ENCODE measurements at places on chromosomes 3 and 15. TPM values are rescaled to one million over a fixed set of nuclear protein-coding genes. Genes with fewer than 3 reads are reported as not detected.

Gene CCR3
- total RNA-seq = not detected

DNA sequence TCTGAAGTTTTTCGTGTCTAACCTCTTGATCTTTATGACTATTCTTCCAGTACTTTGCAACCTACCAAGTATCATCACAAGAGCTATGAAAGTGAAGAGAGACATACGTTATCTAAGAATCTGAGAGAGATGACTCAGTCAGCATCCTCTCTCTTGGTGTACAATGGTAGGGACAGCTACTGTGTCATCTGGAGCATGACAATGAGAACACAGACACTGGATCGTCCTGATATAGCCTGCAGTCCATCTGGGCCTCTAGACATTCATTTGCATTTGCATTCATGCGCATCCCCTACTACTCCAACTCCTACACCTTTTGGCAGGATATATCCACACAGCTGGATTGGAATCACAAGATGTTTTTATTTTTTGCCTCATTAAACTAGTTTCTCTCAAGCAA lies 115.2 kb downstream of the PEX5L start:
- H3K36me3 ChIP-seq = no peaks in the 10 kb centered on the region
- DNase-seq = no peak
- H3K4me1 ChIP-seq = peaks cover 22% of the 10 kb centered on the region
- H3K4me3 ChIP-seq = no peak overlapping the region
- H3K27me3 ChIP-seq = no peaks in the 10 kb centered on the region

DNA sequence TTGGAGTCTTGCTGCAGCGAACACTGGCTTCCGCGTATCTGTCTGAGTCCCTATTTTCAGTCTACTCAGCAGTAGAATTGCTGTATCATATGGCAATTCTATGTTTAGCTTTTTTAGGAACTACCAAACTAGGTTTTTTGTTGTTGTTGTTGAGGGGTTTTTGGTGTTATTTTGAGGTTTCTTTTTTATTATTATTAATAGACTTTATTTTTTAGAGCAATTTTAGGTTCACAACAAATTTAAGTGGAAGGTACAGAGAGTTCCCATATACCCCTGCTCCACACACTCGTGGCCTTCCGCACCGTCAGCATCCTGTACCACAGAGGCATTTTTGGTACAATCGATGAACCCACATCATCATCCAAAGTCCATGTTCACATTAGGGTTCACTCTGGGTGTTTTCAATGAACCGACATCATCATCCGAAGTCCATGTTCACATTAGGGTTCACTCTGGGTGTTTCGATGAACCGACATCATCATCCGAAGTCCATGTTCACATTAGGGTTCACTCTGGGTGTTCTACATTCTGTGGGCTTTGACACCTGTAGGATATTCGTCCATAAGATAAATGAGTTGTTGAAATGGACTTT lies 67.9 kb downstream of the LMLN start:
- DNase-seq = no peak
- no peak overlapping the region for H3K4me3 ChIP-seq
- no peaks in the 10 kb centered on the region for H3K27me3 ChIP-seq
- H3K4me1 ChIP-seq = 0 out of 2 replicates have a peak, but pooled peaks cover 2% of the 10 kb centered on the region

- peaks cover 7% of the 10 kb centered on the region for H3K4me1 ChIP-seq
- H3K27ac ChIP-seq = no peak overlapping the region
- H3K36me3 ChIP-seq = no peaks in the 10 kb centered on the region
- peaks cover 68% of the 10 kb centered on the region for H3K27me3 ChIP-seq
- H3K4me3 ChIP-seq = no peak overlapping the region
Observed at GRCh38 chr15:45637552-45638033, 2.8 kb downstream of the SQOR start.

- H3K4me1 ChIP-seq = peaks cover 64% of the 10 kb centered on the region
- H3K36me3 ChIP-seq = no peaks in the 10 kb centered on the region
- H3K4me3 ChIP-seq = no peak overlapping the region
- no peak overlapping the region for H3K27ac ChIP-seq
- DNase-seq = no peak
Observed at GRCh38 chr3:169627073-169627472, 36.4 kb downstream of the MECOM start.

DNA sequence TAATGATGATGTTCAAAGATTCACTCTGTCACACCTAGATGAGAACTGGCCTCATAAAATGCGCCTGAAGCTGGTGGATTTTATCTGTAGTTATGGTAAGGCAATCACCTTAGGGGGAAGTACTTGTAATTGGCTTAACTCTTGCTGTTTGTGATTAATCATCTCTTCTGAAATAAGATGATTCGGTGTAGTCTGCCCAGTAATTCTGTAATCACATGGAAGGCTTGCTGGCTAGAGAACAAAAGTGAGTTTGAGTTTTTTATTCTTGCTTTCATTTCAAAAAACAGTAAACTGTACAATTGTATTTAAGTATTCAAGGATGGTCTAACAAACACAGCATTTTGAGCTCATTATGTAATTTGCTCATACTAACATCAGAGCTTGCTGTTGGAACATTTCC lies 72.1 kb downstream of the OTOL1 start:
- no peaks in the 10 kb centered on the region for H3K4me1 ChIP-seq
- no peak for DNase-seq
- H3K27me3 ChIP-seq = no peaks in the 10 kb centered on the region
- H3K36me3 ChIP-seq = no peaks in the 10 kb centered on the region
- H3K27ac ChIP-seq = no peak overlapping the region

DNA sequence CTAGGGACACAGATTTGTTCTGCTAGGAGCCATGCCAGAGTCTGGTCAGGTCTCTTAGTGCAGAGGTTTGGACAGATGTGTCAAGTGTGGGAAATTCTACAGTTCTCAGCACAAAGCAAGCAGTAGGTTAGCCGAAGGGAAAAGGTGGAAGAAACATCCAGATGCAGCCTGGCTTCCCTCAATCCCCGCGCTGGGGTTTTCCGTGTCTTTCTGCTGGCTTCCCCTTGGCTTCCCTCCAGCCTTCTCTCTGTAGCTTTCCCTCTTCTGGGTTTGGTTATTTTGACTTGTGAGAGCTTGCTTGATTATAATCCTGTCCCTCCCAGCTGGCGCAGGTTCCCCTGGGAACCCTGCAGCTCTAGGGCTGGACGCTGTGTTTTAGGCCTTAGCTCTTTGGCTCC lies 4.1 kb downstream of the TF start:
- DNase-seq = no peak
- no peaks in the 10 kb centered on the region for H3K36me3 ChIP-seq
- peaks cover 5% of the 10 kb centered on the region for H3K4me1 ChIP-seq
- peaks cover 27% of the 10 kb centered on the region for H3K27me3 ChIP-seq
- no peak overlapping the region for H3K4me3 ChIP-seq

GRCh38 chr15:75230016-75230343 lies 28.2 kb upstream of the GOLGA6C start:
- no peaks in the 10 kb centered on the region for H3K36me3 ChIP-seq
- H3K4me3 ChIP-seq = no peak overlapping the region
- H3K27me3 ChIP-seq = peaks cover 32% of the 10 kb centered on the region
- DNase-seq = no peak
- H3K4me1 ChIP-seq = peaks cover 11% of the 10 kb centered on the region

DNA sequence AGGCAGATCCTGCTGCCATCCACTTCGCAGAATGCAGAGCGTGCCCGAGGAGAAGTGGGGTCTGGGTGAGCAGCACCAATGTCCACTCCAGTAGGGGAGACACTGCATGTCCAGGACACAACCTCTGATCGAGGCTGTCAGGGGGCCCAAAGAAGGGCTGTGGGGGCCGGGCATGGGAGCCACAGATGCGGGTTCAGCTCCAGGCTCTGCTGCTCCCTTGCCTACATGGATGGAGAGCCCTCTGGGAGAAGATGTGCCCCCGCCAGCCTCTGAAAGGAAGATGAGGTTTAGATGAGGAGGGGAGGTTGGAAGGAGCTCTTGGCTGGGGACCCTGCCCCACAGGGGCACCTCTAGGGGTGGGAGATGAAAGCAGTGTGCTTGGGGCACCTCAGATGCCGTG lies 75.4 kb downstream of the KLF13 start:
- H3K36me3 ChIP-seq = peaks cover 3% of the 10 kb centered on the region
- H3K4me3 ChIP-seq = no peak overlapping the region
- DNase-seq = no peak
- H3K27me3 ChIP-seq = no peaks in the 10 kb centered on the region
- H3K4me1 ChIP-seq = peaks cover 18% of the 10 kb centered on the region

DNA sequence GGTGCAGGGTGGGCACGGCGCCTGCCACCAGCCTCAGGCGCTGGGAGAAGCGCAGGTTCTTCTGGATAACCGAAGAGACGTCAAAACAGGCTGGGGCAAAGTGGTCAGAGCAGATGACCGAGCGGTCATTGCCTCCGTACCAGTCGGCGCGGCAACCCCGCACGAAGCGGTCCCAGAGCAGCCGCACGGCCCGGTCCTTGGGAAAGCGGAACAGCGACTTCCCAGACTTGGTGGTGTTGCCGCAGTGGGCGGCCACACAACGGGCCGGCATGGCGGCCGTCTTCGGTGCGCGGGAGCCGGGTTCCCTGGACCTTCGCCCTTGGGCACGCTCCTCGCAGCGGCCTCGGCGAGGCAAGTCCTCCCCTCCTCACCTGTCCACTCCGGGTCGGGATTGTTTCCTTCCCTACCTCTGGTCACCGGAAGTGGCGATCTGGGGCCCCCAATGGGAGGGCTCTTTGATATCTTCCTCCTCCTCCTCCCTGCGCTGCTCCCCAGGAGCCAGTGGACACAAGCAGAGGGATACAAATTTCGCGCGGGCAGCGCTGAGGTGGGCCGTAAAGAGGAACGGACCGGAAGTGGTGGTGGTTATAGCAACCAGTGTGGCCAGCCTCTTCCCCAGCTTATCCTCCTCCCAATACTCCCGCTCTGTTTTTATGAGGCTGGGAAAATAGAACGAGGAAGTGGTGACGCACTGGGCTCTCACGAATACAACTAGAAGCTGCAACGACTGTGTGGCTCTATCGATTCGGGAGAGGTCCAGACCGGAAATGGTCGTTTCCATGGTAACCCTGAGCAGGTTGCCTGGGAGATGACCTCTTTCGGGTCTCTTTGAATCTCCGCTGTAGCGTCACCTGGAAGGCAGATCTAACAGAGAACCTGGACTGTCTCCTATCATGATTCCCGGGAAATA lies at the start of the genes LRRC49 and THAP10:
Gene LRRC49, plus strand, starts transcription at position 825 of the 910 bp plus-strand sequence. Its CDS starts 69 bp downstream, at position 894.
Gene THAP10, minus strand, starts transcription at position 432 of the 910 bp plus-strand sequence. Its CDS starts 161 bp downstream, at position 271.
- peak within 1 kb of the TSS; percentile 97 for H3K27ac ChIP-seq
- no peaks in the 10 kb centered on the region for H3K27me3 ChIP-seq
- no peaks in the 10 kb centered on the region for H3K36me3 ChIP-seq
- H3K4me3 ChIP-seq = peak within 1 kb of the TSS; percentile 98

- H3K27ac ChIP-seq = no peak overlapping the region
- H3K27me3 ChIP-seq = no peaks in the 10 kb centered on the region
- no peak overlapping the region for H3K4me3 ChIP-seq
- peaks cover 24% of the 10 kb centered on the region for H3K4me1 ChIP-seq
Observed at GRCh38 chr3:169505577-169506230, 157.8 kb downstream of the MECOM start.

Gene CLPX
- 57.9 TPM for total RNA-seq

- no peaks in the 10 kb centered on the region for H3K36me3 ChIP-seq
- H3K4me3 ChIP-seq = no peak overlapping the region
- H3K27ac ChIP-seq = no peak overlapping the region
- DNase-seq = peak; percentile 52
Observed at GRCh38 chr3:72306800-72307341, 521.9 kb upstream of the PROK2 start.

GRCh38 chr3:52087731-52088130 lies 31.4 kb upstream of the DUSP7 start:
- no peak overlapping the region for H3K4me3 ChIP-seq
- H3K4me1 ChIP-seq = no peaks in the 10 kb centered on the region
- peaks cover 4% of the 10 kb centered on the region for H3K36me3 ChIP-seq
- no peak for DNase-seq

DNA sequence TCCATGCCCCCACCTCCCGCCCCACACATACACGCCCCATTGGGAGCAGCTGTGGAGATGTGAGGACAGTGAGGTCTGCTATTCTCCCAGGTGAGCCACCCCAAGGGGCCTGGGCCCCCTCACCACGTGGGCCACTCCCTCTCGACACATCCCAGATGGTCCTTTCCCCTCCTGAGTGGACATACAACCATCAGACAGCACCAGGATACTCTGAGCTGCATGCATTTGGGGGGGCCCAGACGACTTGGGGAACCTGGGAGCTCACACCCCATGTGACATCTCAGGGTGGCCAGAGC lies 17.5 kb downstream of the FBLN2 start:
- H3K4me3 ChIP-seq = no peak overlapping the region
- no peaks in the 10 kb centered on the region for H3K36me3 ChIP-seq
- H3K27ac ChIP-seq = no peak overlapping the region
- no peaks in the 10 kb centered on the region for H3K27me3 ChIP-seq
- H3K4me1 ChIP-seq = peaks cover 13% of the 10 kb centered on the region
- no peak for DNase-seq

Gene CHST14
- 29.5 TPM for total RNA-seq

GRCh38 chr3:159548675-159549335 lies 439.8 kb upstream of the IL12A start:
- no peaks in the 10 kb centered on the region for H3K4me1 ChIP-seq
- H3K36me3 ChIP-seq = no peaks in the 10 kb centered on the region
- DNase-seq = no peak
- no peak overlapping the region for H3K27ac ChIP-seq

GRCh38 chr3:98655666-98656065 lies 62.3 kb upstream of the CPOX start:
- H3K27me3 ChIP-seq = peaks cover 23% of the 10 kb centered on the region
- no peak overlapping the region for H3K27ac ChIP-seq
- no peak overlapping the region for H3K4me3 ChIP-seq
- DNase-seq = no peak
- H3K4me1 ChIP-seq = peaks cover 5% of the 10 kb centered on the region
- no peaks in the 10 kb centered on the region for H3K36me3 ChIP-seq

- no peak for DNase-seq
- H3K4me3 ChIP-seq = no peak overlapping the region
- no peaks in the 10 kb centered on the region for H3K27me3 ChIP-seq
- H3K27ac ChIP-seq = no peak overlapping the region
- H3K36me3 ChIP-seq = peaks cover 4% of the 10 kb centered on the region
- peaks cover 8% of the 10 kb centered on the region for H3K4me1 ChIP-seq
Observed at GRCh38 chr3:31075471-31075870, 181.0 kb upstream of the GADL1 start.

DNA sequence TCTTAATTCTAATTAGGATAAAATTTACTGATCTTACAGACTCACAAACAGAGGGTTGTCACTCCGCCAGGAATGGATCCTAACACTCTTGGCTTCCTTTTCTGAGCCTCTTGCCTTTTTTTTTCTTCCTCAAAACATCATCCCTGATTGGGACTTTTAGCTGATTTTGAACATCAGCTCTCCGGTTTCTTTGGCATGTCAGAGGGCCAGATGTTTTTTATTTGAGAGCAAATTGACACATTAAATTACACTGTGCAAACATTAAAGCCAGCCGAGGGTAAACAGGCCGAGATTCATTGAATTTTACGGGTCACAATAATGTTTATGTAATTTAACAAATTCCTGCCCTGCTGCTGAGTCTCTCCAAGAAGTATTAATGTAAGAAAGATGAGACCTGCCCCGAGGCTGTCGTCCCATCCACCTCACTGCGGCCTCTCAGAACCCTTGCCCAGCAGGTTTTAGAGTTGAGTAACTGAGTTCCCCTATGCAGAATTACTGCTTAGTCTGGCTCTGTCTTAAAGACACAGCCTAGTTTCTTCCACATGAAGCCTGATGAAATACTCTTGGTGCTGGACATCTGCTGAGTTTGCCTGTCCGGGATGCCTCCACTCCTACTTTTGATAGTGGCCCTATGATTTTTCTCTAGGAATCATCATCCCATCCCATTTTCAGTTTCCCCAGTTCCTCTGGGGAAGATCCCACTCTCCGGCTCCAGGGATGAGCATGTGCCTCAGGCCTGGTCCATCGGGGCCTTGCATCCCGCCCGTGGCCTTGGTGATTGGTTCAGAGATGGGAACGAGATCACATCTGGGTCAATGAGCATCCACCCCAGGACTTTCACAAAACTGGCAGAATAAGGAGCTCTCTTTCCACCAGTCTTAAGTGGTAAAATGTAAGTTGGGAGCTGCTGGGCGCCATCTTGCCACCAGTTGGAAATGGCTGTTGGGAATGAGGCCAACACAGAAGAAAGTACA lies 226.6 kb upstream of the TLE3 start:
- H3K27me3 ChIP-seq = no peaks in the 10 kb centered on the region
- H3K4me1 ChIP-seq = peaks cover 41% of the 10 kb centered on the region
- H3K27ac ChIP-seq = no peak overlapping the region
- no peak overlapping the region for H3K4me3 ChIP-seq
- DNase-seq = no peak
